Activated CD4-positive, alpha-beta T cell treated with anti-CD3 and anti-CD28 coated beads for 48 hours (primary cell): ENCODE measurements at places on chromosomes 1 and 21.

- DNase-seq, result no peak
Measured at GRCh38 chr1:2788506-2789163, 12.9 kb downstream of the TTC34 start.

- DNase-seq, result peak; percentile 7
Measured at GRCh38 chr1:200448034-200448762, 38.4 kb upstream of the ZNF281 start.

- no peak for DNase-seq
Measured at GRCh38 chr1:107225706-107226105, 84.9 kb downstream of the NTNG1 start.

GRCh38 chr1:31668303-31668883 is 23.7 kb upstream of the PEF1 start:
- no peak for DNase-seq

DNA sequence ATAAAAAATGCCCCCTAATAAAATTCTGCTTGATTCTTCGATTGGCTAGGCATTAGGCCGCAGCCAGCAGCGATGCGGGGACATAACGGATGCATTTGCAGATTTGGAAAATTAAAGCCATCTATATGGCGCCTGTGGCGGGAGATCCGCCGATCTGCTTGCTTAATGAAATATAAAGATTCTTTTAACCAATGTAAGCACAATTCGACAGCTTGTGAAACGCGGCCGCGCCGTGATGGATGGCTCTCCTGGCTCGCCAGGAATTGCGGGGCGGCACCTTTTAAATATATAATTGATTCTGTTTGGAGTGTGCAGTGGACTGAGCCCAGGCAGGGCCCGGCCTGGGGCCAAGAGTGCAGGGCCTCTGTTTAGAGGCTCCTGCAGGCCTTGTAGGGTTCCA is 8.0 kb downstream of the DMBX1 start:
- no peak for DNase-seq

DNA sequence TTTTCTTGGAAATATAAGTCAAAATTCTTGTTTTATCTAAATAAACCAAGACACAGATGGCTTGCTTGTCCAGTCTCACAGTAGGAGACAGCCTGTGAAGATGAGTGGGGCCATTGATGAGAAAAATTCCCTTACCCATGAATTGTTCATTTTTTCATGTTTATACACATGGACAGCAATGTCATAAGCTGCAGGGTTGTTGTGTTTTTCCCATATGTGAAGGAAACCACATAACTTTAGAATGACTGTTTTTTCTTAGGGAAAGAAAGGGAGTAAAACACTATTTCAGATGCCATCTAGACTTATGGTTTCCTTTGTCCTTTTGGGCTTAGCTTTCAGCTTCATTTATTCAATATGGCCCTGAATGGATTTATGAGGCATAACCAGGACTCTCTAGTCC is 622.5 kb upstream of the NR5A2 start:
- no peak for DNase-seq

DNA sequence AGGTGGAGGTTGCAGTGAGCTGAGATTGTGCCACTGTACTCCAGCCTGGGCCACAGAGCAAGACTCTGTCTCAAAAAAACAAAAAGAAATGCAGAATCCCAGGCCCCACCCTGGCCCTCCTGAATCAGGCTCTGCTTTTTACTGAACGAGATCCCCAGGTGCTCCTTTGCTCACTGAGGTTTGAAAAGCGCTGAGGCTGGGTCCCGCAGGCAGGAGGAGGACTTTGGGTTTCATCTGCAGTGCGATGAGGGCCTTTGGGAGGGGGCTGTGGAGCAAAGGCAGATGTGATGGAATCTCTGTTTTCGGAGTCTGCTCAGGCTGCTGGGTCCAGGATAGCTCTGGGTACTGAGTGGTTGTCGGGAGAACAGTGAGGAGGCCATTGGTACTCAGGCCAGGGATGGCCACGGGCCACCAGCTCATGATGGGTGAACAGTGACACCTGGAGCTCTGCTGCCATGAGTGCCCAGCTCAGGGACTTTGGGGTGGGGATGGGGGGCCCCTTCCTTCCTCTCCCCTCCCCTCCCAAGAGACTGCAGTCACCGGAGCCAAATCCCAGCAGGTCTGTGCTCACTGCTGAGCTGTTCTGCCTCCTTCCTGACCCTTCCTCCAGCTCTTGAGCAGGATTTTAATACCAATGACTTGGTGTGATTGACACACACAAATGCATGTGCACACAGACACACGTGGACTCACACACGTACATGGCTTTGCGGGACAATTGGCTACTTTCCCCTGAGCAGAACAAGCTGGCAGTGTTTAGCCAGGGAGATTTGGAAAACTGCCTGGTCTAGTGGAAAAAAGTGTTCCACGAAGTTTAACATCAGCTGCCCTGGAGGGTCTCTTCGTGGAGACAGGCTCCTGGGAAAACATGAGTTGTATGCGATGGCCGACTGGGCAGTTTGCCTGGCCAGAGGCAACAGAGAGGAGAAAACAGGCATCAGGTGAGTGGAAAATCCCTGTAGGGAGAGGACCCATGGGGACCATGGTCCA is 3.6 kb upstream of the DHRS3 start:
- DNase-seq, result no peak

DNA sequence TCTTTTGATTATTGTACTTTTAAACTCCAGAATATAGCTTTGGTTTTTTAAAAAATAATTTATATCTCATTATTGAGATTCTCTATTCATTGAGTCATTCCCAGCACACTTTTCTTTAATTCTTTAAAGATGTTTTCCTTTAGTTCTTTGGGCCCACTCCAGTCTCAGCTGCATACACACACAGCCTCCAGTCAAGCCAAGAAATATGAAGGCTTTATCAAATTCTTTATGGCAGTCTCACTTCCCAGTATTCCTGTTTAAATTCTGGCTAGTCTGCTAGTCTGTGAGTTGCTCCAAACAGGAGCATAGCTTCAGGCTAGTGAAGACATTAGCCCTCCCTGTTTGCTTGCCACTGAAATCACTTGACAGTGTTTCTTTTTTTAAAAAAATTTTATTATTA is 61.2 kb downstream of the CRP start:
- DNase-seq, result no peak

GRCh38 chr1:22836850-22837249 is 126.2 kb downstream of the EPHB2 start:
- no peak for DNase-seq
